ENCODE measurements at places on chromosomes 5 and 9.

GRCh38 chr5:109506556-109506955, 96.8 kb upstream of the PJA2 start:
- no peak for DNase-seq

- DNase-seq: no peak
Measured at GRCh38 chr5:91188755-91189154, 194.4 kb downstream of the ARRDC3 start.

- DNase-seq: no peak
Measured at GRCh38 chr9:89600831-89601230, 4.0 kb upstream of the GADD45G start.

DNA sequence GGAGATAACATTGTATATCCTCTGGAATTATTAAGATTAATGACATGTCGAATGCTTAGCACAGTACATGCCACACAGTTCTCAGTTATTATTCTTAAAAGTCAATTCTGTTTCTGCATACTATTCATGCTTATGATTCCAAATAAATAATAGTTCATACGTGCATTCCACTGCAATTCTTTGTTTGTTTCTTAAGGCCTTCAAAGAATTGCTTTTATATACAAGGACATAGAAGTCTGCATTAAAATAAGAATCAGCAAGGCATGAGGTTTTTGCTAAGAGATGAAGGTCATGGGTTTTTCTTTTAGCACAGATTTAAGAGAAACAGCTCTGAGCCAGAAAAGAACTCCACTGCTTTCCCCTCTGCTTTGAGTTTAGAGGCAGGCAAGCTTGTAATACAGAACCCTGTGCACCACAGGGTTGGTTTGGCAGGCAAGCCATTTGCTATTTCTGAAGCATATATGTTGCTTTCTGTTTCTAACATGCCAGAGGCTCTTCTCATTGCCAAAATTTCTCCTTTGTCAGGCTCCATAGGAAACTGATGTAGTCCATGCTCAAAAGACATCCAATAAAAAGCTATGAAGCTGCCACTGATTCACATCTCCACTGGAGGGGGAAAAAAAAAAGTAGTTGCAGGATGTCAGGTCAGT, 420.6 kb upstream of the TYRP1 start:
- DNase-seq: no peak

- DNase-seq: no peak
Measured at GRCh38 chr5:119631660-119632059, 2.3 kb downstream of the FAM170A start.

GRCh38 chr9:126474206-126474765, 139.4 kb upstream of the LMX1B start:
- no peak for DNase-seq

GRCh38 chr5:16152601-16153568, 26.7 kb downstream of the MARCHF11 start:
- no peak for DNase-seq

GRCh38 chr5:73488806-73489205, 9.4 kb upstream of the BTF3 start:
- no peak for DNase-seq

DNA sequence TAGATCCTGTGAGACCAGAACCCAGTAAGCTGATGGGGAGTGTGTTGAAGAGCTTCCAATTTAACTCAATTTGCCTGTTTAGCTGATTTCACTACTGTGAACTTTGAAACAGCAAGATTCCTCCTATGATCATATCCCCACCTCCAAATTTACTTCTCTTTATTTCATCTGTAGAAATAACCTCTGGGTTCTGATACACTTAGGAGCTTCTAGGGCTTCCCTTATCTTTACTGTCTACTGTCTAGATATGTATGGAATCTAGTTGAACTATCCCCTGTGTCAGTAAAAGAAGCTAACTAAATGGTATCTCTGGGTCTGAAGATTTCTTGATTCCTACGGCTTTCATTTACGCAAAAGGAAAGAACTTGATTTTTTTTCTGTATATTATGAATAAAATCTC, 116.8 kb downstream of the GCNT1 start:
- no peak for DNase-seq

DNA sequence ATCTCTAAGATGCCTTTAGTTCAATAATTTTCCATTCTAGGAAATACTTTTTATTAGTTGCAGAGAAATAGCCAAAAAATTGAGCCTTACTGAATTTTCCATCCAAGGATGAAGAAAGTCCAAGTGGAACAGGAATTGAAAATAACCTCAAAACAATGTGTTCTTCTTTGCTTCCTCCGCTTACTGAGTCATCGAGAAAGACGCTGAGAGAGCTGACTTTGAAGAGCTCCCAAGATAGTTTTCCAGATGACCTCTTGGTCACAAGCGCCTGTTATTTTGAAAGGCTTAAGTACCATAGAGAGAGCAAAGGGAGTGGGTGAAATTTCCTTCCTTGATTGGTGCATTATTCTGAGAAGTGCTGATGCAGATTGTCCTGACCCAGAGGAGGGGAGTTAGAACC, 253.5 kb upstream of the ATP10B start:
- no peak for DNase-seq

GRCh38 chr9:89766991-89767390, 162.2 kb downstream of the GADD45G start:
- DNase-seq: no peak

- no peak for DNase-seq
Measured at GRCh38 chr9:120376101-120376500, 203.9 kb downstream of the CDK5RAP2 start.

GRCh38 chr9:116797276-116797675, 110.2 kb downstream of the TRIM32 start:
- no peak for DNase-seq

DNA sequence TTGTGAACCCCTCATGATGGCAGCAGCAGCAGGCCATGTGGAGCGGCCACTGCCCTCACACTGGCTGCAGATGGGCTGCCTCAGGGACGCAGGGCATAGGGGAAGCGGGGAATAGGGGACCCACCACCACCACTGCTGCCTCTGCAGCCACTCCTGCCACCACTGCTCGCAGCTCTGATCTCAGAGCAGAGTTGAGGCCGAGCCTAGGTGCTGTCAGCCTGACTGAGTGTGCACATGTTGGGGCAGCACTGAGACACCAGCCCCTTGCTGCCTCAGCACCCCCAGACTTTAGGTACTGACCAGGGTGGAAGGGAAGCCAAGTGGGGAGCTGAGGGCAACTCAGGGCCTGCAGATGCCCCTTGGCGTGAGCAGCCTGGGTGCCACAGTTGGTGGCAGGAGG, 843.9 kb upstream of the DMAC1 start:
- DNase-seq: no peak

GRCh38 chr5:133825631-133826289, 142.7 kb downstream of the C5orf15 start:
- DNase-seq: peak; percentile 19

DNA sequence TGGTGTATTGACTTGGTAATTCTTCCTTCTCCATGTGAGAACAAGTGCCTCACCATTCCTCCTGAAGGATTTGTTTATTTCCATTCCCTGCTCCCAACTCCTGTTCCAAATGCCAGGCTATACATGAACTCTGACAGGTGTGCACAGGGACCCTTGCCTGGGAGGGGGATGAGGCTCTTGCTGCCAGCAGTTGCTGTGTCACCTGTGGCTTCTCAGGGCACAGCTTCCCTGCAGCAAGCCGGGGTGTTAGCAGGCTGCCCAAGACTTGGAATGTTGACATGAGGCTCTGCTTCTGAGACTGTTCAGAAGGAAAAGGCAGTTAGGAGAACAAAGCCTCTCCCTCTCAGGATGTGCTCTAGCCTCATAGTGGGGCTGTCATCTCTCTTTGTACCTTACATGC, 131.3 kb downstream of the DOCK2 start:
- DNase-seq: no peak

DNA sequence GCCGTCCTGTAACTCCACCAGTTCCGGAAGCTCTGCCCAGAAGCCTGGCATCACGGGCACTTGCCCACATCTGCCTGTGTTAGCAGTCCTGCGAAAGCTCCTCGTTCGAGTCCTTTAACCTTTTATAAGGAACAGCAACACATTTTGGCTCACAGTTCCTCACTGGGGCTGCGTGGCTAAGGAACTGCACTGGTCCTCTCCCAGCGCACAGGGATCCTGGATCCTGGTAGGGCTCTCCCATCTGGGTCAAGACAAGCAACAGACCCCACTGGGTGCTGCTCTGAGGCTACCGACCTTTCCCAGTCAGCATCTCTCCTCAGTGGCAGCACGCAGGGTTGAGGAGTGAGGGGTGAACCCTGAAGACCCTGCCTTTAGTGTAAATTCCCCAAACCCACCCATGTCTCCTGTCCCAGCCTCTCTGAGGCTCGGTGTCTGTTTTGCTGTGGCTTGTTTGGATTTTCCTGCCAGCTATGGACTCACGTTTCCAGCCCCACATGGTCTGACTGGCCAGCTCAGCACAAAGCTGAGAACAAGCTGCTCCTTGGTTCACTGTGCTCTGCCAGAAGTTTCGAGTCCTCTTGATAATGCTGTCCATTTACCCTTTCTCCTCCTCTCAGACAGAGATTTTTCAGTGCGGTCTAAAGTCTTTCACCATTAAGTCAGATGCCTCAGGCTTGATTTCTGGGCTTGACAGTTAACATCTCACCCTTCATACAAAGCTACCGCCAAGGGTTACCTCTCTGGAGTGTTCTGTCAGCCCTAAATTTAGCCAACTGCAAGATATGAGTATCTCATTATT, 80.0 kb downstream of the AK8 start:
- DNase-seq: no peak

DNA sequence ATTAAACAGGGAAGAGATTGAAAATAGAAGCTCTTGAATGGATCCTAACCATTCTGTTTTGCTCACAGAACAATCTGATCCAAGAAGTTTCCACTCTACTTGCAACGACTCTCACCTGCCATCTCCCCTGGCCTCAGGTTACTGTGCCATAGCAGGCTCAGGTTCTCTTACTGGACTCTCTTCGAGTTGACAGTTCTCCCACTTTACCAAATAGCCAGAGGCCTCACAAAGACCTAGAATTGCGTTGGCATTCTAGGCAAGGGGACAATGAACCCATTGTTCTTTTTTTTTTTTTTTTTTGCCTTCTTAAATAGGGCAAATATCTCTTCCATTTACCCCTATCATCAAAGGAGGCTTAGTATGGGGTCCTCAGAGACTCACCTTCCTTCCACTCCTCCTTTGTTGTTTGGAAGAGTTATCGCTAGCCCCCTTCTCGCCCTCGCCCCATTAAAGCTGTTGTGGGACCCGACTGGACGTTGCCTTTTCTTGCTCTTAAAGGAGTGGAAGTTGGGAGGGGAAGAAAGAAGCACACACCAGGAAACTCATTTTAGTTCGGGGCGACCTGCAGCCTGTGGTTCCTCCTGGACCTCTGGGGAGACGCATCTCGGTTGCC, 688 bp upstream of the PLPPR1 start:
- DNase-seq: no peak

- DNase-seq: no peak
Measured at GRCh38 chr5:150229571-150229970, 39.7 kb downstream of the SLC6A7 start.

DNA sequence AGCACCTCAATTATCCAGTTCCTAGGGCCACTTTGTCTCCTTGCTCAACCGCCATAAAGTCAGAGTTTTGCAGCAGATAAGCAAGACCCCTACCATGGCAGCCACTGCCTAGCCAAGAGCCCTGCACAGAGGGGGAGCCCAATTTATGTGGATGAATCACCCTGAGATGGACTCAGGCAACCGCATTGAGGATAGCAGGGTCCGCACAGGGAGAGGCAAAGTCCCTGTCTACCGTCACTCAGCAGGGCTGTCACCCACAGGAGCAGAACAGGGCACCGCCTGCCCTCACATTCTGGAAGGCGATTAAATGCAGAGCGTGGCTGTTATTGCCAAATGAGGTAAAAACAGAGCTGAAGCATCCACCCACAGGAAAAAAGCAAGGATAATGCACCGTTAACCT, 1.7 kb downstream of the FBP2 start:
- no peak for DNase-seq

DNA sequence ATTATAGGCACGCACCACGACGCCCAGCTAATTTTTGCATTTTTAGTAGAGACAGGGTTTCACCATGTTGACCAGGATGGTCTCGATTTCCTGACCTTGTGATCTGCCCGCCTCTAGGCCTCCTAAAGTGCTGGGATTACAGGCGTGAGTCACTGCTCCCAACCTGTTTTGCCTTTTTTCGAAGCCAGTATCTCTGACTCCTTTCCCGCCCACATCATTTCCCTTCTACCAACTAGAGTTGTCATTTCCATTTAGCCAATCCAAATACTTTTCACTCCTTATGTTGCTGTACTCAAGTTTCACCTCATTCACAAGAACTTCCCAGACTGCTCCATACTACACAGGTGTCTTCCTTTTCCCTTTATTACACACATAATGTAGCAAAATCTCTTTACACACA, 502.6 kb upstream of the CDH6 start:
- no peak for DNase-seq

GRCh38 chr9:121071756-121072421, 2.9 kb upstream of the CNTRL start:
- DNase-seq: no peak

DNA sequence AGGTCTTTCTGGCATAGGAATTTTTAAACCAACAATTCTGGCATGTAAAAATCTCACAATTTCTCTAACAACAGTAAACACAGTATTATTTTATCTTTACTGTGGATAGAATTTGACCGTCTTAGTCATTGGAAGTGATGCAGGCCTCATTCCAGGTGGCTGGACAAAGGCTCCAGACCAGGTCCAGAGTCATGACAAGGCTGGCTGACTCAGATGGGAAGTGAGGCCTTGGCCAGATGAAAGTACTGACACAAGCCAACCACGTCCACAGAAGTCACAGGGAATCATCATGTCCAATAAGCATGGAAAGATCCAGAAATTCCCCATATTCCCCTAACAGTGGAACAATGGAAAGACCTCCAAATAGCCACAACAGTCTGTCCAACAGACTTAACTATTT, 12.4 kb downstream of the SPOCK1 start:
- no peak for DNase-seq

GRCh38 chr5:132458651-132459030, 31.9 kb downstream of the IRF1 start:
- no peak for DNase-seq

- no peak for DNase-seq
Measured at GRCh38 chr5:33205727-33206410, 234.9 kb upstream of the TARS1 start.

DNA sequence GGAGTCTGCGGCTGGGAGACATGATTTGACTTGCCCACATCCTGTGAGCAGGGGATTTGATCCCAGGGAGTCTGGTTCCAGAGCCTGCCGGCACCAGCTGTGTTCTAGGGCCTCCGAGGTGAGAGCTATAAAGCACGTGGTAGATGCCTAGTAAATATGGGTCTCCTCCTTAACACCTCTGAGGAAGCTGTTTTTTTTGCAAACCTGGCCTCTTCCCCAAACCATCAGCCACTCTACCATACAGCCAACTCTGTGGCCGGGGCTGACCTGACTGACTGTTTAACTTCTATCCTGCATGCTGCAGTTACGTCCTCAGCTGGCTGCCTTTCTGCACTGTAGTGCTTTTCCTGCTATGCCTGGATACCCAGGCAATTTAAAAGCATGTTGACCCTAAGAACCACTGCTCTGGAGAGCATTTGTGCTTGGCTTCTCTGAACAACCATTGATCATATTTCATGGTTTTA, 220.5 kb downstream of the SLIT3 start:
- no peak for DNase-seq

GRCh38 chr9:31153250-31153840, 1231.1 kb upstream of the ACO1 start:
- no peak for DNase-seq
